ENCODE measurements at places on chromosomes 16 and 17.
A peak's percentile ranks its signal among the peaks of the same experiment; 100 is the strongest.

DNA sequence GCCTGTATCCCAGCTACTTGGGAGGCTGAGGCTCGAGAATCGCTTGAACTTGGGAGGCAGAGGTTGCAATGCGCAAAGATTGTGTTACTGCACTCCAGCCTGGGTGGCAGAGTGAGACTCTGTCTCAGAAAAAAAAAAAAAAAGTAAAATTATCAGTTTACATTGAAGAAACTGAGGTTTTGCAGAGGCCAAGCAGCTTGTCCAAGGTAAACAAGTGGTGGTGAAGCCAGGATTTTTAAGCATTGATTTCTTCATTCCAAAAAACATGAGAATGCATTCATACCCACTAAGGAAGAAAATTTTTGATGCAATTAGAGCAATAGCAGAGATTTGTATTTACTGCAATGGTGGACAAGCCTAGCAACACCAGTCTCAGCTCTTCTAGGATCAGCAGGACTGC, 52.7 kb downstream of the CENPV start:
- DNase-seq = no peak

- DNase-seq = peak; percentile 56
These were observed at the start of gene FBXO47 for GRCh38 chr17:38967290-38967738. TSS of gene FBXO47 (minus strand) at chr17:38967403. CDS start at chr17:38963025, 4,378 bp downstream.

- DNase-seq = no peak
These were observed 6.6 kb upstream of the GHDC start for GRCh38 chr17:42200706-42201457.

- no peak for DNase-seq
These were observed 16.8 kb upstream of the COG7 start for GRCh38 chr16:23469814-23470213.
